ENCODE measurements at places on chromosomes 11 and 22.

GRCh38 chr11:108975641-108976071 is 310.8 kb downstream of the DDX10 start:
- no peak for DNase-seq

DNA sequence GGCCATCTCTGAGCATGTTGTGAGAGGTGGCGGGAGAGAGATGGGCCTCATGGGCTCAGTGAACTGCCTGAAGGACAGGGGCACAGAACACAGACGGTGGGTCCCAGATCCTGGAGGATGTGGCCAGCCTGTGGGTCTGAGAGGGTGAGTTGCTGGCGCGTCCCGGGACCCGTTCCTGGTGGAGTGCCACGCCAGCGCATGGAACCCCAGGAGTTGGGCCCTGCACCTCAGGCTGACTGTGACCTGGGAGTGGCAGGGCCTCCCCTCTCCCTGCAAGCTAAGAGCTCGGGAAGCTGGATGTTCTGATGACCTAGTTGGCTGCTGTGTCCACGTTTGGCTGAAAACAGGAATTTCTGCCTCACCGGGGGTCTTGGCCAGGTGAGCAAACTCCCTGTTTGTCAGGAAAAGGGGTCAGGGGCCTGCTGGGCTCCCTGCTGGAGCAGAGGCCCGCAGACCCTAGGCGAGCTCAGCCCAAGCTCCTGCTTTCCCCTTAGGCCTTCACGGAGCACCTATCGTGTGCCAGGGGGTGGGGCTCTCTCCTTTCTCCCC is 15.0 kb downstream of the LRRC32 start:
- DNase-seq, result no peak

DNA sequence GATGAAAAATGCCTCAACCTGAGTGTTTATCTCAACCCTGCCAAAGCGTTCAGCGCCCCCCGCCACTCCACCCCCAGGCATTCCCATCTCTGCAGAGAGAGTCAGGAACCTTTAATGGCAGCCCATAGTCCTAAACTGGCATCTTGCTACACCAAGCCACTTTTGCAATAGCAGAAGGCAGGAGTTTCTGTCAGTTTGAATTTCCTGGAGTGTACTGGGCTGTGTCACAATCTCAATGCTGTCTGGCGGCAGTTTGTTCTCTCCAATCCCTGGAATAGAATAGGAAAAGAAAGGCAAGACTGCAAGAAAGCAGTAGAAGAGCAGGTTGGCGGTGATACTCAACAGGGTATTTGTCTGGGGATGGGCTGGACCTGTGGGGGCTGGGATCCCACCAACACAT is 32.9 kb upstream of the FLI1 start:
- DNase-seq, result no peak

GRCh38 chr22:21766691-21767462 is 31.3 kb upstream of the YPEL1 start:
- no peak for DNase-seq
